ENCODE measurements at places on chromosomes 4 and X.

GRCh38 chr4:74543231-74543781, 98.4 kb downstream of the AREG start:
- DNase-seq: no peak

- no peak for DNase-seq
These were observed 28.9 kb upstream of the VEGFD start for GRCh38 chrX:15413101-15413500.

DNA sequence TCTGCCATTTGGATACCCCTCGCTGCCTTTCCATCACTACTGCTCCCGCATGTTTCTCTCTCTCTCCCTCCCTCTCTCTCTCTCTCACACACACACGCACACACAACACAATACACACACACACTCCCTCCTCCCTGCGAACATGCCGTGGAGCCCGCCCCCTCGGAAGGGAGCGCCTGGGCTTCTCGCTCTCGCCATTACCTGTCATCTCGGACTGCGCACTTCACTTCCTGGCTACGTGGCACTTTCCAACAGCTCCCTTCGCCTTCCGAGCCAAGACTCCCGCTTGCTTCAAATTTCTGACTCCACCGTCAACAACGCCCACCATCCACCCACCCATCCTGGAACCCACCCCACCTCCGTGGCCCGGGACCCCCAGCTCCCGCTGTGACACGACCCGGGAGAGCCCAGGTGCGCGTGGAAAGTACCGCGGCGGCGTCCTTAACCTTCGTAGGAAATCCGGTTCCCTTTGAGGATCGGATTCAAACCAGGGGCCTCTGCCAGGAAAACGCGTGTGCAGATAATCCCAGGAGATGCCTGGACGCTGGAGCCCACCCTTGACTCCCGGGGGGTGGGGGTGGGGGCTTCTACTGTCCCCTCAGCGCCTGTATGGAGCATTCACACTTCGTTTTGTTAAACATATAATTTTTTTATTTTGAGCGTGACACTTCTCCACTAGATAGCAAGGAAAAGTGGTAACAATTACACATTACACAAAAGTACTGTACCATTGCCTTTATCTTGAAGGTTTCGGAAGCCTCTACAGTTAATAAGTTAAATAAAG, 12.5 kb downstream of the ARX start:
- DNase-seq: no peak

DNA sequence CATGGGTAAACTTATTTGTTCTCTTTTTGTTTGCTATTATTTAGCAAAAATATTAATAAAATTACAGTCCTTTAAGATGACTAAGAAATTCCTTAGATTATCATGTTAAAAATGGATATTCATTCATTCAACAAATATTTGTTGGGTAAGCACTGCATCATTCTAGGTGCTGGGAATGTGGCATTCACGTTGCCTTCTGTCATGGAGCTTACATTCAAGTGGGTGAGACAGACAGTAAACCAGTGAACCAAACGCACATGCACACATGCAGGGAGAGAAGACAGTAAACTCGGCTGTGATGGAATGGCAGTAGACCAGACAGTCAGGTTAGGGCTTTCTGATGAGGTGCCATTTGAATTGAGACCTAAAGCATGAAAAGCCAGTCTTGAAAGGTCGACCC, 91.8 kb downstream of the STOX2 start:
- DNase-seq: no peak

DNA sequence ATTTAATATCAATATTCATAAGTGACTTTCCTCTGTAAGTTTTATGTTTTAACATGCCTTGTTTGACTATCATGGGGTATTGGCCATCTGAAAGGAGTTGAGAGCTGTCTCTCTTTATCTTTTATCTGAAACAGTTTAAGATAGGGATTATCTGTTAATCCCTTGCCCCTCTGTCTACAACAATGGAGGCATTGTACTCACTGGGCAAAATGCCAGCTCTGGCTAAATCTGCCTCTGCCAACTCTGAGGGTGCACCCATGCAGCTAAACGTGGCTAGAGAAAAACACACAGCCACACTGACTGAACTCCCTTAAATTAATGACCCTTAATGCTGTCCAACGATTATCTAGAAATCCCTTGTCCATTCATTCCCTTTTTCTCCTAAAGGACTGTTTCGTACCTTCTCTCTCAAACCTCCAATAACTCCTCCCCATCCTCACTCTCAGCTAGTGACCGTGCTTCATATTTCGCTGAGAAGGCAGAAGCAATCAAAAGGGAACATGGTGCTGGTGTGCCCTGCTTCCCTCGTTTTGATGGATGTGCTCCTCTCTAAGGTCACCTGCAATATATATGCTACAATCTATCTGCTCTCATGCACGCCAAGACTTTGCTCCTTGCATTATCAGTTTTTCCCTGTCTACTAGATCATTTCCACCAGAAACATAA, 10.3 kb downstream of the PHKA2 start:
- no peak for DNase-seq

GRCh38 chrX:10038585-10038984, 71.4 kb downstream of the CLDN34 start:
- DNase-seq: no peak

DNA sequence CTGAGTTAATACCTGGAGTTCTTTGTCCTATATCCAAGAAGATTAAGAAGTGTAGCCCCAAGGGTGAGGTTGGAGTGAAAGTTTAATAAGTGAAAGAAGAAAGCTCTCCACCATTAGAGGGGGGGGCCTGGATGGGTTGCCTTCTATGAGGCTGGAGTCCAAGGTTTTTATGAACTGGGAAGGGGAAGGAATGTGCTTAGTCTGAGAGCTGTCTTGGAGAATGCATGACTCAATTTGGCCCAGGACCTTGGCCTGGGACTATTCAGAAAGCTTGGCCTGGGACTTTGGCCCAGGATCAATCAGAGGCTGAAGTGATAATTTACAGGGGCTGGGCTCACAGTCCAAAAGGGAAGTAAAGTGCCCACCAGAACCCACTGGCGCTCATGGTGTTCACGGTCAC, 1049.0 kb upstream of the GRIA3 start:
- no peak for DNase-seq

GRCh38 chrX:38982370-38982769, 181.1 kb downstream of the MID1IP1 start:
- DNase-seq: no peak

GRCh38 chrX:126164226-126164625, 1.9 kb downstream of the DCAF12L2 start:
- no peak for DNase-seq

DNA sequence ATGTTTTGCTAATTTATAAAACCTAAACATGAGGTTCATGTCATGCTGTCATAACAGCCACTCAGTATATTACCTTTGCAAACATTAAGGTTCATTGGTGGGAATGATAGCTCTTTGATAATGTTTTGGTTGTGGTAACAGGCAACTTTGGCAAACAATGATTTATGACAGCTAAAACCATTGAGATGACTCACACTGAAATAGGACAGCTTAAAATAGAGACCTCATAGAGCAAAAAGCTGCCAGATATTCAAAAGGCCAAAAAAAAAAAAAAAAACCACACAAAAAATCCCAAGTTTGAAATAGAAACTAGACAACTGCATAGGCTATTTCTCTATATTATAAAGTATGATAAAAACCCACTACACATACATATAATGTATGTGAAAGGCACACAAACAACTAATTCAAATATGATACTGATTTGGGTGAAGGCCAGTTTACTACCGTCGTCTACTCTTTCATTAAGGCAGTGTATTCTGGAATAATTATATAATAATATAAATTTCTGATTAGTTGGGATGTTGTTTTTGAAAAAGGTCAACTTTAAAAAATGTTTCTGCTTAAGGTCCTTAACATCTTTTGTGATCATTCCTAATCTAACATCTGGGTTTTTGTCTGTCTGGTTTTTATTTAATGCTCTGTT, 646.0 kb upstream of the PITX2 start:
- DNase-seq: no peak

DNA sequence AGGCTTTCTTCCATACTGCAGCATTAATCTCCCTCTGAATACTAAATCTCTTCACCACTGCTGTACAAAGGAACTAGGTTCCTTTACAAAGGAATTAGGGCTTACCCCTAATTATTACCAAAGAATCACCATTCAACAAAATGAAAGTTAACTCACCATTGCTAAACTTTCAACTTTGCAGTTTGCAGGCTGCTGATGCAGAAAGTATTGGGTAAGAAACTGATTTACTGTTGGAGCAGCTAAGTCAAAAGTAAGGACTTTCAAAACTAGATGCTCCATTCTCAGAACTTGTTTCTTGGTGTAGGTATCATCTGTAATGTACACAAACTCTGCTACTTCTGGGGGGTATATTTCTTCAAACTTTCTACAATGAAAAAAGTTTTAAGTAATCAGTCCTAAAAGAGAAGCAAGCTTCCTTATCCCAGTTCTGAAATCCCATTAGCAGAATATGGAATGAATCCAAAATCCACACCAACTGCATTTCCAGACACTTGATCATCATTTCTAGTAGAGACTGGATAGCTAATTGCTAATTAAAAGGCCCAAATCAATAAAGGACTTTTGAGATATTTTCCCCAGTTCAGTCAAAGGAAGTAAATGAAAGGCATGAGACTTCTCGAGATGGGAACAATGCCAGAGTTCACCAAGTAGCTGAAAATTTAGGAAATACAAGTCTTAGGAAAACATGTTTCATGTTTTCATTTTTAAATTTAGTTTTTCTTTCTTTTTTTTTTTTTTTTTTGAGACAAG, 4.3 kb downstream of the CCNA2 start:
- no peak for DNase-seq

DNA sequence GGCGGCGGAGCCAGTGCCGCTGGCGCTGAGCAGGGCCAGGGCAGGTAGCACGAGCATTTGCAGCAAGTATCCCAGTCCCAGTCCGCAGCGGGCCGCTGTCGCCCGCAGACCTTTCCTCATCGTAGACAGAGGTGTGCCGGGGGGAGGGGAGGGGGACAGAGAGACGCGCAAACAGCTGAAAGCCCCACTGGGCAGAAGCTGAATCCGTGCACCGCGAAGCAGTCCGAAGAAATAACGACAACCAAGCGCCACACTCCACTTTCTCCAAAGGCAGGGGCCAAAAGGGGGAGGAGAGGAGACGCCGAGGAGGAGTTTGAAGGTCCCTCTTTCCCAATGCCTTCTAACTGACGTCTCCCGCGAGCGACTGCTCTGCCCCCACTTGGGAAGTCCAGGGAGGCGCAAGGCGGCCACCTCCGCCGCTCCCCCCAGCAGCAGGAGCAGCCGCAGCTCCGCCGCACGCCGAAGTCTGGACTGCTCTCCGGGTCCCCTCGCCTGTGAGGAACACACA, at the start of gene UNC5C:
Gene UNC5C (minus strand): TSS at position 236 of the 508 bp plus-strand sequence.
- DNase-seq: no peak

GRCh38 chr4:86556791-86557415, 37.2 kb upstream of the PTPN13 start:
- no peak for DNase-seq

DNA sequence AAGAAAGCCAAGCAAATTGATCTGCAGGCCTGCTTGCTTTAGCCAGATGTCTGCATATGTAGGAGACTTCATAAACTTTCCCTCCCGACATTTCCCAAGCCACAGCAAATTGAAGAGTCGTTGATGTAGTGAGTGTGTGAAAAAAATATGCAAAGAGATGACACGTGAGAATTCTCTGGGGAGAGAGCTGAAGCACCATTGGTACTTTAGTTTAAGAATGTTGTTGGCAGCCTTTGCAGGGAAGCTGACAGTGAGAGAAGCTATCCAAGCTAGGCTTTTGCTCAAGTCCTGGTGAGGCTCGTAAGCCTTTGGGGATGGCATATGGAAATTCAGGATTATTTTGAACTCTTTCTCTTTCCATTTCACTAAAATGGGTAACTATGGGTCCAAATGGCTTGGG, 87.5 kb downstream of the GLRA2 start:
- DNase-seq: no peak

- no peak for DNase-seq
These were observed at the start of gene MAGEA10 for GRCh38 chrX:152138388-152138784. Gene MAGEA10, minus strand, starts transcription at chrX:152138577. Its CDS starts 2,957 bp downstream, at chrX:152135620.

DNA sequence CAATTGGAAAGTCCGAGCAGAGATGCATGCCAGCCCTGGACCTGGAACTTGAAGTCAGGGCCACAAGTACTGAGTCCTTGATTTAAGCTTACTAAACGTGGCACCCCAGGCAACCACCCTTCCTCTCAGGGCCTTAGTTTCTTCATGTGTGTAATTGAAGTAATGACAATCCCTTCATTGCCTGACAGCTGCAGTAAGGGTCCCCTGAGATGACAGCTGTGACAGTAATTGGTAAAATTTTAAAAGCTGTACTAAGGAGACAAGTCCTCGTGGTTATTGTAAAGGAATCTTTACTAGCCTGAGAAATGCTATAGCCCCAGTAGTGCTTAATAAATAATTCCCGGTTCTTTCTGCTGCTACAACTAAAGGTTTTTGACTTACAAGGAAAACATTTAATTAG, 175.1 kb upstream of the RADX start:
- no peak for DNase-seq

- DNase-seq: no peak
These were observed 1.4 kb downstream of the JADE3 start for GRCh38 chrX:46913667-46914066.

- DNase-seq: no peak
These were observed 117.5 kb downstream of the CDKL5 start for GRCh38 chrX:18542905-18543304.

GRCh38 chr4:180947425-180947824, 1295.8 kb upstream of the TENM3 start:
- DNase-seq: no peak

- DNase-seq: no peak
These were observed 191.3 kb downstream of the MID1IP1 start for GRCh38 chrX:38992441-38993096.

DNA sequence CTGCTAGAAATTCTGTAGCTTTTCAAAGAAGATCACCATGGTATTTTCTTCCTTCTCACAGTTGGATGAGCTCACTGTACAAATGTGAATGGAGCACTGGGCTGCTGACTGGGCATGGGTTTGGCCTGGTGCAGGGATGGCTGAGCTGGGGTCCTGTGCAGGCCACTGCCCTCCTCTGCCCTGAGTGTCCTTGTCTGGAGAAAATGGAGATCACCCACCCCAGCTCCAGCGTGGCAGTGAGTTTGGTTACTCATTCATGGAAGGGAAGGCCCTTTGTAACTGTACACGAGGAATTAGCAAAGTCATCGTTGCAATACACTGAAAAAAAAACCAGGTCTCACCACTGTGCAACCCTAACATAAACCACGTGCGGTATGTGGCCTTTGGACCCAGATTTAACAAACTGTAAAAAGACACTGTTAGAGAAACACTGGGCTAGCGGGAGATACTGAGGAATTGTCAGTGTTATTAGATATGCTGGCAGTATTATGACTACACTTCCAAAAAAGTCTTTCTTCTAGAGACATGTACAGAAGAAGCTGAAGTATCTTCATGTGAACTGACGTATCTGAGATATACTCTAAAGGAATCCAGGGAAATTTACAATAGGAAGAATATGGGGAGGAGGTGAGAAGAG, 16.1 kb upstream of the TBC1D14 start:
- no peak for DNase-seq

GRCh38 chrX:13863324-13863723, 46.4 kb upstream of the GPM6B start:
- no peak for DNase-seq

- no peak for DNase-seq
These were observed 139.2 kb upstream of the AADAT start for GRCh38 chr4:170229006-170229405.

GRCh38 chr4:133465022-133465421, 315.9 kb downstream of the PCDH10 start:
- no peak for DNase-seq

- no peak for DNase-seq
These were observed 9.4 kb downstream of the UVSSA start for GRCh38 chr4:1356181-1356998.
